ENCODE measurements at places on chromosomes 5 and 9. TPM values are rescaled to one million over a fixed set of nuclear protein-coding genes. Genes with fewer than 3 reads are reported as not detected.

DNA sequence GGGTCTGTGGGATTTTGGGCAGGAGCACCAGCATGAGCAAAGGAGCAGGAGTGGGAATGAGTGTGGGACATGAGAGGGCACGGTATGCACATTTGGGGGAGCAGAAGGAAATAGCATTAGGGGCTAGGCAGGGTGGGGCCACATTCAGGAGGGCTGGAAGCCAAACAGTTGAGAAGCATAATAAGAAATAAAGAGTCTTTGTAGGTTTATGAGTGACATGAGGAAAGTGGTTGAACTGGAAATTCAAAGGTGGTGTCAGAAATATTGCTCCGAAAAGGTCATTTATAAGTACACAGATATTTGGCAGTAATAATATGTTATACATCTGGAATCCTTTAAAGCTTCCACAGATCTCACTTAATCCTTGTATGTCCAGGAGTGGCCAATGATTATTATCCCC is 26.4 kb downstream of the ARHGEF28 start:
- DNase-seq = no peak

DNA sequence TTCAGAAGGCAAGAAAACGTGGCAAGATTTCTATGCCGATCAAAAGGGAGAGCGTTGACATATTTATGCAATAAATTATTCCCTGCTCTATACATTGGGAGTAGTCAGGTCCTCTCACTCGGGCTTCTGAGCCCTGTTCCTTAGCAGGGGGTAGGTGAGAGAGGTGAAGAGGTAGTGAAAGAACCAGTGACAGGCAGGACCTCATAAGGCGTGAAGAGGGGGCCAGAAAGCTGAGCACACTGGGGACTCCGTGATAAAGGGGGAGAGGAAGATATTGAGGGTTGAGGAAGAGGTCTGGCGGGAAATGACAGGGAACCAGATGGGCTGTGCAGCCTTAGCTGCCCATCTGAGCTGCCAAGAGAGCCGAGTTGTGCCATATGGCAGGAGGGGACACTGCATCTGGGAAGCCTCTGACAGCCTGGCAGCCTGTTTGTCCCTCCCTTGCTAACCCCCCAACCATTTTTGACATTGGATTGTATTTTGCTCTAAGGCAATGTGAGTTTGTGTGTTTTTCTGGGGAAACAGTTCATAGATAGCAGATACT is 782 bp upstream of the CDC20B start:
- no peak for DNase-seq

GRCh38 chr9:19431361-19432171 is 22.8 kb downstream of the ACER2 start:
- no peak for DNase-seq

DNA sequence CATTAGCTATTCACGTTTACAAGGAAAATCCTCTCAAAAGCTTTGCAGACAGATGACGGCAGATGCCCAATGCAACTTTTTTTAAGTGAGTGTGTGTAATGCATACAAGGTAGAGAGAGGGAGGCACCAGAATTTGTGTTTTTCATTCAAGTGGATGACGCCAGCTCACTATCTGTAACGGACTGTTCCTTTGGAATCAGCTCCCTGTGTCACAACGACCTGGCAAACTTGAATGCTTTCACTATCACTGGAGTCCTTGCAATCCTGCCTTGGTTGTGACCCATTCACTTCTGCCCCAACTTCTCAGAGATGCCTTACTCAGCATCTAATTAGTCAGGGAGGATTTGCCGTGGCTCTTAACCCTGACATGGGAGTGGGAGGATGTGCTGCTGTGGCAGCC is 148.5 kb downstream of the BNC2 start:
- no peak for DNase-seq

The COL23A1 gene
- polyA plus RNA-seq = not detected

The TMEM174 gene
- polyA plus RNA-seq = not detected

DNA sequence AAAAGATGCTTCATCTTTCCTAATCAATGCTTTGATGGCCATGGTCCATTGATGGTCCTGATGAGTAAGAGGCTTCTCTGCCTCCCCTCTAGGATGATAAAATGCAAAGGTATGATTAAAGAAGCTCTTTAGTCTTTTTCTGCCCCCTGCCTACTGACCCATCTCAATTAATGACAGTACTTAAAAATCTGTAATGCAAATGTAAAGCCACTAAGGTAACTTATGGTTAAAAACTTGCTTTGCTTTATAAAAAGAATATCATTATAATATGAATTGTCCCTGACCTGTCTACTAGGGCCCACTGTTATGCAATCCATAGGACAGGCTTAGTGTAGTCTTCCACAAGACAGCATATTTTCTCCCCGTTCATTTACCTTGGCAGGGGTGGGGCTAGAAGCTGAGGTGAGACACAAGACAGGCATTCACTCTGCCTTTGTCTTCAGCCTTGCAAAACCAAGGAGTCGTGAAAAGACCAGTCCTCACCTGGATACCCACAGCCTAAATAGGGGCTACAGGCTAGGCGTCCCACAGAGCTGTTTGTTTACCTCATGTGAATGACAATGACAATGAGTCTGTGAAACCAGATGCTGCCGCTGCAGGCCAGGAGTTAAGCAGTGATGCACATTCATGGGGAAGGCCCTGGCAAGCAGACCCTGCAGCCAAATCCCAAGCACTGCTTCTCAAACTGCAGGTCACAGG is 60.4 kb downstream of the BNC2 start:
- no peak for DNase-seq

DNA sequence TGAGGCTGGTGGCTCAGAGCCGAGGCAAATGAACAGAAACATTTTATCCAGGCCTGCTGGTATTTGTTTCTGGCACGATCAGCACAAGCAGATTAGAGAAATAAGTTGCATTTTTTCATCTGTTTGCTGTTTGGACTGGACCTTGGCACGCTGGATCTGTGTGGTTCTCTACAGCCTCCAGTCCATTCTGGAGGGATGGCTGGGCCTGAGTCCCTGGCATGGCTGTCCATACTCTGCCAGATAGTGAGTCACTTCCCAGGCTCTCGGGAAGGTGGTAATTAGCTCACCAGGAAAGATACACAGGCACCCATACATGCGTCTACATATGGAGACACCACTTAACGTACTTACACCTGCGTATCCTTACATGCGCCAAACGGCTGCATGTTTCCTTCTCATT is 78.6 kb downstream of the SPRY4 start:
- no peak for DNase-seq

DNA sequence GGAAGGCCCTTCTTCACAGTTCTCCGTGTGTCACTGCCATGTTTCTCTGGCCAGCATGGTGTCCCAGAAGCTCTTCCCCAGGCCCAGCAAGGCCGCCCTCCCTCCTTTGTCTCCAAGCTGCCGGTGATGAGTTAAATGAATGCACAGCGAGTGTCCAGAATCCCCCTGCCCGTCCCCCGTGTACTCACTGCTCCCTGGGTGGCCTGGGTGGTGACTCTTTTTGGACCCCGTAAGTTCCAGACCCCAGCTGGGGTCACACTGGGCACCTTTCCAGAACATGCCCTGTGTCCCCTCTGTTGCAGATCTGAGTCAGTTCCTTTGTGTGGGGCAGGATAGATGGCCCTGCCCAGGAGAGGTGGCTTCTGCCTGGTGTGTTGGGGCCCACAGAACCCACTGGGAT is 95.0 kb downstream of the MRPL36 start:
- DNase-seq = no peak

DNA sequence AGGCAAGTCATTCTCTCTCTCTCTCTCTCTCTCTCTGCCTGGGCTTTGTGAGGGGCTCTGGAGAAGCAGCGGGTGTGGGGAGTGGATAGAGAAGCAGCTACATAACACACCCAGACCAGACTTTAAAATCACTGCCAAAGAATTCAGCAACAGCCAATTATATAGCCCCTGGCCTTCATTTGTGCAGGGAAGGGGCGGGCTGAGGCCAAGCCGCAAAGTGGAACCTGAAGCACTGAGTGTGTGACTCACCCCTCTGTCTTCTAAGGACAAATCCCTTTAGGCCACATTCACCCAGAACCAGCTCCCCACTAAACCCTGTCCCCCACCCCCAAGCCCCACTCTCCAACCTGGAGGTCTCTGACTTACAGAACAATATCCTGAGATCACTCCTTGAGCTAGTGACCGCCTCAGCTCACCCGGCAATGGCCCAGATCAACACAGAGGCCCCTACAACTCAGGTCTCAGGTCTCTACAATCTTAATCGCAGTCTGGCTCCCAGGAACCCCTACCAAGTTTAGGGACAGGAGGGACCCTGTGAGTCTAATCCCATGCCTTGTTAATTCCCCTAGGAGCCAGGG is 6.0 kb downstream of the B4GALT1 start:
- peak; percentile 51 for DNase-seq

The PTGS1 gene
- polyA plus RNA-seq = 14.6 TPM

GRCh38 chr9:16869131-16869881 is 1.2 kb downstream of the BNC2 start:
- no peak for DNase-seq

- no peak for DNase-seq
Measured at GRCh38 chr9:96299823-96300222, 2.2 kb downstream of the HSD17B3 start.

- no peak for DNase-seq
Measured at GRCh38 chr9:93007529-93008058, 50.9 kb upstream of the SUSD3 start.

DNA sequence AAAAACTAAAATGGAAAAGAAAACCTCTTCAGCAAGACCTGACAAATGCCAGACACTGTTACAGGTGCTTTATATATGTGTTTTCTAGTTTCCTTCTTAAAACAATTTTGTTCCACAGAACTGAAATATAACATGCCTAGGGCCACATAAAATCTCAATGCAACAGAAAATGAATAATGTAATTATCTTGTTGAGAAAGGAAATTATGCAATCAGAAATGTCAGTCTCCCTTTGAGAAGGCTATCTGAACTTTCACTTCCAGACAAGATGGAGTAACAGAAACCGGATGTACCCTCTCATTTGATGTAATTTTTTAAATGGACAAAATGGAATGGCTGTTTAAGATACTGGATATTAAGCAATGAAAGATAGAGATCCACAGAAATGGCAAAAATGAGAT is 79.2 kb downstream of the AGTPBP1 start:
- DNase-seq = no peak

DNA sequence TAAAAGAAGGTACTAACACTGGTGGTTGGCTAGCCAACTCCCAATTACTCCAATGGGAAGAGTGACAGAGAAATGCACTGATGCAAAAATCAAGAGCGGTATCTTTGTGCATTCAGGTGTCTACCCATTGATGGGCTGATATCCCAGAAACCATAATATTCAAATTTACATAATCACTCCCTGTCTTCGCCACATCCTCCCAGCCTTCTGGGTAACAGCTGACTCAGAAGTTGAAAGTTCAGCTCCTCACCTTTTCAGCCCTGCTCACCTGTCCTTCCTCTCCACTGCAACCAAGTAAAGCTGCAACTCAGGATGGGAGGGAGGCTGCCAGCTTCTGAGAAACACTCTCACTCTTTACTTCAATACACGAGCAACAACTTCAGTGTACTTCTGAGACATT is 6.9 kb downstream of the SUSD1 start:
- DNase-seq = no peak

GRCh38 chr9:129962889-129963703 is 79.9 kb downstream of the FNBP1 start:
- peak; percentile 88 for DNase-seq

The HSPA4 gene
- polyA plus RNA-seq = 36.1 TPM

Measured in B cell (primary cell).